ENCODE measurements at places on chromosomes 7 and 10. TPM values are rescaled to one million over a fixed set of nuclear protein-coding genes. Genes with fewer than 3 reads are reported as not detected.

VPS37D gene
- polyA plus RNA-seq: 9.4 TPM

PPP1R9A gene
- 40.1 TPM for polyA plus RNA-seq

PDE6C gene
- polyA plus RNA-seq: 2.2 TPM

DNA sequence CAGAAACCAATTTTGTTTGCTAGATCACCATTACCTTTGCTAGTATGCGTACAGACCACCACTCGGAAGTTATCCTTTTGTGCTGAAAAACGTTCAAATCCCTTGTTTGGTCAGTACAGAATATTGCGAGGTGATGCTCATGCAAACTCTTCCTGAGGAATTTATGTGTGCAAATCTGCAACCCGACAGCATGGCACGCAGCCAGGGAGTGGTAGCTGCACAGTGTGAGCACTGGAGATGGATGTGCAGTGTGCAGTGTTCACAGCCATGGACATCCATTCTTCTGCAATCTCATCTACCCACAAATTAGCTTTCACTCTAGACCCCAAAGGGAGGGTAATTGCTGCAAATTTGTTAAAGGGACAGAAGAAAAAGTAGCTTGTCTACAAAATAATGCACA is 72.2 kb downstream of the CACUL1 start:
- DNase-seq: no peak

DNA sequence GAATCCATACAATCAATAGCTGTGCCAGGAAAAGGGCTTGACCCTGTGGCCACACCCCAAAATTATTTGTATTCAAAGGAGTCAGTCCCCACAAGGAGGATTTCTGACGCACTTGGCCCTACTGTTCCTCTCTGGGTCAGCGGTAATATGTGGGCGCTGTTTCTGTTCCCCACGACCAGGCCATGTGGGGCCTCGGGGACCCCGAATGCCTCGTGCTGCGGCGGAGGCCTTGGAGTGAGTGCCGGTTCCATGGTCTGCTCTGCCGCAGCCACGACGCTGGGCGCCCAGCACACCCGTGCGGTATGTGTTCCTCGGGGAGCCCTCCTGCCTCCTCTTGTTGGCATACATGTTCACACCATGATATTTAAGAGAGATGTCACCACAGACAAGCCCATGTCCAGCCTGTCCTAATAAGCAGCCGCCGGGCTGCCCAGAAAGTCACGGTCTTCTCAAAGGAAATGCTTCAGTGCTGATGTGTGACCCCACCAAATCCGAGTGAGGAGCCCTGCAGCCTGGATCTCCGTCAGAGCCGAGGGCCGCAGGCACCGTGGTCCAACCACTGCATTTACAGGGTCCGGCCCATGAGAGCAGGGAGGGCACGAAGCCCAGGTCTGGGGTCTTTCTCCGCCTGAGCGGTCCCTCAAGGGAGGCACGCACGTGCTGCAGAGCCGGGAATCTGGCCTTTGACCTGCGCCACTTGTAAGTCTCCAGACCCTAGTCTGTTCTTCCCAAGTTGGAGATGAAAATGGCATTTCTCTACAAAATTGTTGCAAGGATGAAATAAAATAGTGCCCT is 36.0 kb downstream of the EN2 start:
- no peak for DNase-seq

DNA sequence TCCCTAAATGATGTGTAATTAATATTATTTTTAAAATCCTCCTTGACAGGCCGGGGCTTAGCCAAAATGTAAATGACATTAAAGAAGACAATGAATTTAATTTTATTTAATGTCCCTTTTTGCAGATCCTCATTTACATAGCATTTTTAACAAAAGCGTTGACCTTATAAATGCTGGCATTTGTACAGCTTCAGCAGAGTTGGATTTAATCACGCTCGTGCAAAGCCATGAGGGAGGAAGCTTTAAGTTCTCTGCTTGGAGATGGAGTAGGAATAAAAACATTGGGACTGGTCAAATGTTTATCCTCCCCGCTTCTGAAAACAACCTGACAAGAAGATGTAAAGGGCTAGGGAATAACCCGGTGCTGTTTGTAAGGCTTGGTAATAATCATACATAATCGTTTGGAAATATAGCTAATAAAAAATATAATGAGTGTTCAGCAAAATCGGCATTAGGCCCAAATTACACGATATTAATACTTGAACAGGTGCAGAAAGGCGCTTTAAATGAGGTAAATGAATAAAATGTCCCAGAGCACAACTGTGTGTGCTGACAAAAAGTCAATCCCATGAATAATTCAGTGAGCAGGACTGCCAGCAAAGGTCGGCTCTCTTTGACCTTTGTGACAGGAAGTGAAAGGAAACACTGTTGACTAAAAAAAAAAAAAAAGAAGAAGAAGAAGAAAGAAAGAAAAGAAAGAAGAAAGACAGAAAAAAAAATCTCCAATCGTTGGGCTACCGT is 11.5 kb downstream of the EBF3 start:
- DNase-seq: no peak

- DNase-seq: no peak
Measured at GRCh38 chr10:91592266-91592975, 40.5 kb downstream of the PPP1R3C start.

GRCh38 chr7:5354460-5355232 is 69.0 kb downstream of the TNRC18 start:
- no peak for DNase-seq

Data from left kidney (tissue), 8 donors.